Right atrium auricular region (tissue), 2 donors: ENCODE measurements at places on chromosomes 1 and 21. TPM values are rescaled to one million over a fixed set of nuclear protein-coding genes. Genes with fewer than 3 reads are reported as not detected.

The SLC2A5 gene
- total RNA-seq: 0.94 TPM

The SLAMF9 gene
- not detected for total RNA-seq

The SPRR2A gene
- total RNA-seq: not detected

The SFN gene
- total RNA-seq: 0.51 TPM

The TRIM33 gene
- total RNA-seq: 15.7 TPM

The SLC9C2 gene
- total RNA-seq: not detected

GRCh38 chr1:177923441-177923840 is 46.4 kb downstream of the SEC16B start:
- no peak for DNase-seq

DNA sequence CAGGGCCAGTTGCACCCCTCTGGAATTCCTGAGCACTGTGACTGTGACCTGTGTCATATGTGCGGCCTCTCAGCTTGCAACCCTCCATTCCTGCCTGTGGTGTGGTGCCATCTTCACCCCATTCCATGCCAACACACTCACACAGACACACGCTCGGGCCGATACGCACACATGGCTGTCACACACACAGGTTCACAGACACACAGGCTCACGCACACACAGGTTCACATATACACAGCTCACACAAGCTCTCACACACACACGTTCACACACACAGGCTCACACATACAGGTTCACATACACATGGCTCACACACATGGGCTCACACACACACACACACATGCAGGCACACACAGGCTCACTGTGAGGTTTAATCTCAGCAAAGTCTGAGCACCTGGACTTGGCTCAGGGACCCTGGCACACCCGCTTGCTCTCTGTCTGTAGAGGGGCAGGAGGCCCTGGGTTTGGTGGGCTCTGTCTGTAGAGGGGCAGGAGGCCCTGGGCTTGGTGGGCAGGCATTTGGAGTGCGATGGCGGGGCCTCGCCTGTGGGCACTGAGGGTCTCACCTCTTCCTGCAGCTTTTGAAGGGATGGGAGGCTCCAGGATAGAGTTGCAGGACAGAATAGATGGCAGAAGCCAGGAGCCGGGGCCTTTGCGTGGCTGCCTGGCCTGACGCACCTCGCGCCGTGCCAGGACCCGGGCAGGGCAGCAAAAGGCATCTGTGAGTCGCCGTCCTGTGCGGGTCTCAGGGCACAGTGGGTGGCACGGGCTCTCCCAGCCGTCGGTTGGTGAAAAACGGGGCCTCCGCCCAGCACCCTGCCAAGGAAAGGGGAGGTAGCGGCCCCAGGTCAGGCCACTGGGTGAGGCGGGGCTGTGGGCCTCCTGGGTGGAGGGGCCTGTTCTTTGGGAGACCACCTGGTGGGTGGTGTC is 17.1 kb downstream of the COL18A1 start:
- DNase-seq: no peak

- peak; percentile 68 for DNase-seq
Measured at GRCh38 chr1:156813750-156814570, 2.7 kb downstream of the SH2D2A start.

DNA sequence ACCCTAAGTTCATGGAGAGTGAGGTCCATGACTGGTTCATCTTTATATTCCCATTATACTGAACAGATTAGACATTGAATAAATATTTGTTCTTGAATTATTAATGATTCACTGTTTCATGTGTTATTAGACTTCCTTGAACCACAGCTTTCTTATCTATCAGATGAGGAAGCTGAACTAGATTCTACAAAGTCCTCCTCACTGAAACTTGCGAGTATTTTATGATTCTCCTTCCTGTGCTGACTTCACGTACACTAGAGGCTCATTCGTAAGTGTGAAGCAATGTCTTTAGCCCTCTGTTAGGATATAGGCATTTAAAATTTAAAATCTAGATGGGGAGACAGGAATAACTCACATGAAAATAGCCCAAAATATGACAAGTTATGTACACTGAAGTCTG is 95.6 kb upstream of the IRF2BP2 start:
- DNase-seq: no peak

DNA sequence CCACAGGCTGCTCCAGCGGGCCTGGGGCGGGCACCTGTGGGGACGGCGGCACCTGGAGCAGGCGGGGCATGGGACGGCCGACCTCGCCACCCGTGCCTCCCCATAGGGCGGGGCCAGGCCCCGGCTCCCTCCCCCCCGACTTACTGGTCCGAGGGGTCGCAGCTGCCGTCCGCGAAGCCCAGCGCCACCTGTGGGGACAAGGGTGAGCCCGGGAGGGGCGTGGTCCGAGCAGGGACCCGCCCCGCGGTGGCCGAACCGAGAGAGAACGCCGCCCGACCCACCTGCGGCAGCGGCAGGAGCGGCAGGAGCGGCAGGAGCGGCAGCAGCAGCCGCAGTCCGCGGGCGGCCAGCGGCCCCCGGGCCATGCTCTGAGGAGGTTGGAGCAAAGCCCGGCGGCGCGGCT is at the start of gene TMEM52:
Gene TMEM52, minus strand, starts transcription at position 379 of the 403 bp plus-strand sequence. Its CDS starts 14 bp downstream, at position 365.
- no peak for DNase-seq

- DNase-seq: no peak
Measured at GRCh38 chr1:9604836-9605235, 16.1 kb downstream of the TMEM201 start.
